Neural progenitor cell (in vitro differentiated cells): ENCODE measurements at places on chromosomes 7 and 10.

GRCh38 chr7:31432176-31432575, 81.7 kb upstream of the ITPRID1 start:
- DNase-seq: no peak

DNA sequence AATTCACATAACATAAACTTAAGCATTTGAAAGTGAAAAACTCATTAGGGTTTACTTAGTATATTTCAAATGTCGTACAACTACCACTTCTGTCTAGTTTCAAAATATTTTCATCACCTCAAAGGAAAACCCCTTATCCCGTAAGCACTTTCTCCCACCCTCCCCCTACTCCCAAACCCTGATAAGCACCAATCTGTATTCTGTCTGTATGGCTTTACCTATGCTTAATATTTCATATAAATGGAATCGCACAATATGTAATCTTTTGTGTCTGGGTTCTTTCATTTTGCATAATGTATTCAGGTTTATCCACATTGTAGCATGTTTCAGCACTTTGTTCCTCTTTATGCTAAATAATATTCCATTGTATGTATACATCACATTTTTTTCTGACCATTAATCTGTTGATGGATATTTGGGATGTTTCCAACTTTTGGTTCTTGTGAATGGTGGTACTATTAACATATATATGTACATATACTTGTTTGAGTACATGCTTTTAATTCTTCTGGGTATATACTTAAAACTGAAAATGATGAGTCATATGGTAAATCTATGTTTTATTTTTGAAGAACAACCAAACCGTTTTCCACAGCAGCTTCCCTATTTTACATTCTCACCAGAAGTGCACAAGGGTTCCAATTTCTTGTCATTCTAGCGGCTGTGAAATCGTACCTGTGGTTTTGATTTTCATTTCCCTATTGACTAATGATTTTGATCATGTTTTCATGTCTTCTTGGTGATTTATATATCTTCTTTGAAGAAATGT, 6.2 kb upstream of the STARD3NL start:
- no peak for DNase-seq

GRCh38 chr7:135661311-135662122, 797 bp upstream of the STMP1 start:
- DNase-seq: no peak

GRCh38 chr7:158495216-158495615, 92.4 kb downstream of the PTPRN2 start:
- DNase-seq: peak; percentile 39

DNA sequence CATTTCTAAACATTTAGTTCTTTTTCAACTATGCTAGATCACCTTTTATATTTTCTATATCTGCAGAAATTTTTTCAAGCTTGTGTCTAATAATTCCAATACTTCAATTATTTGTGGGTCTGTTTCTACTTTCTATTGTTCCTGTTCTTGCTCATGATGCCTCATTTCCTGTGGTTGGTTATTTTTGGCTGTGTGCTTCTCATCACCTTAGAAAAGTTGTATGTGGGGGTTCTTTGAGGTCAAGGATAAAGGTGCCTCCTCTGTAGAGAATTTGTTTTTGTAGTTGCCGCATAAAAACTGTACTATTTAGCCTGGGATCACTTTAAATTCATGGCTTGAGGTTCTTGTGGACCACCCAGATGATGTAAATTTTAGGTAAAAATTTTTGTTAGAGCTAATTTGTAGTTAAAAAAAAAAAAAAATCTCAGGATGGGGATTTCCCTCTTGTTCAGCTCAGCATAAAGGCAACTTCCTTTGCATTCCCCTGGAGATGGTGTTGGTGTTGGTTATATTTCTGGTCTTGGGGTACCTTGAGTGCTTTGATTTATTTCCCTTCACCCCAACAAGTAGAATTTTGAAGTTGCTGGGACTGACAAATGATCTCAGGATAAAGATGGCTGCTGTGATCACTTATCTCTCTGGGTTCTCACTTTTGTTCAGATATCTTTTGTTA, 27.0 kb upstream of the JAZF1 start:
- DNase-seq: no peak

DNA sequence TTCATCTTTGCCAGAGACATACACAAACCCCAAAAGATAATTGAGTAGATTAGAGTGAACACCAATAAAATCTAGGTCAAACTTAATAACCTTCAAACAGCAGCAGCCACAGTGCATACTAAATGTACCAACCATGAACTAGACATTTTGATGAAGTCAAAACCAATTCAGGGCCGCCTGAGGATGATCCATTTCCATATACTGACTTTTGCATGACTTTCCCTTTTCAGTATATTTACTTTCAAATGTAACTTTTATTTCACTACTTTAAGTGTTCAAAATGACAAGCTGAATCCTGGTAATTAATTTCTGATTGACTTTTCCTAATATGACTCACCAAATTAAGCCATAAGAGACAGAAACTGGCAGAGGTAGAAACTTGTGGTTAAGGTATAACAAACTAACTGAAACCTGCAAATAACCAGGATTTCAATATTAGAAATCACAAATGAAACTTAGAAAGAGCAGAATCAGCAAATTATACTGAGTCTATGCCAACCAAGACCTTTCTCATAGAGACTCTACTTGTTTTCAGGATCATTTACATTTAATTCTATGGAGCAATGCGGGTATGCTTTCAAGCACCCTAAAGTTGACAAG, 171.9 kb upstream of the LRRN3 start:
- DNase-seq: no peak

DNA sequence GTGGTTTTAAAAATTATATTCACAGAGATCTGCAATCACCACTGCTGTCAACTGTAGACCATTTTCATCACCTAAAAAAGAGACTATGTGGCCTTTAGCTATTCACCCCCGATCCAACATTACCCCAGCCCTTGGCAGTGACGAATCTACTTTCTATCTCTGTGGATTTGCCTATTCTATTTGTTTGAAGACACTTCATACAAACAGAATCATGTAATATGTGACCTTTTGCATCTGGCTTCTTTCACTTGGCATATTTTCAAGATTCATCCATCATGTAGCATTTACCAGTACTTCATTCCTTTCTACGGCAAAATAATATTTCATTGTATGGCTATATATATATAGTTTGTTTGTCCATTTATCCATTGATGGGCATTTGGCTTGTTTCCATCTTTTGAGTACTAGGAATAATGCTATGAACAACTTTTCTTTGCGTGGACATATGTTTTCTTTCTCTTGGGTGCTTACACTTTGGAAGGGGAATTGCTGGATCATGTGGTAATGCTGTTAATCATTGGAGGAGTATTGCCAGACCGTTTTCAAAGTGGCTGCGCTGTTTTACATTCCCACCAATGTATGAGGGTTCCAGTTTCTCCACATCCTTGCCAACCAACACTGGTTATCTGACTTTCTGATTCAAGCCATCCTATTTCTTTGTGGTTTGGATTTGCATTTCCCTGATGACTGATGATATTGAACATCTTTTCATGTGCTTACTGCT, 22.3 kb downstream of the ADAMTS14 start:
- DNase-seq: no peak

- no peak for DNase-seq
Measured at GRCh38 chr7:158056761-158057160, 530.9 kb downstream of the PTPRN2 start.

- no peak for DNase-seq
Measured at GRCh38 chr10:51137756-51138529, 63.7 kb downstream of the PRKG1 start.

DNA sequence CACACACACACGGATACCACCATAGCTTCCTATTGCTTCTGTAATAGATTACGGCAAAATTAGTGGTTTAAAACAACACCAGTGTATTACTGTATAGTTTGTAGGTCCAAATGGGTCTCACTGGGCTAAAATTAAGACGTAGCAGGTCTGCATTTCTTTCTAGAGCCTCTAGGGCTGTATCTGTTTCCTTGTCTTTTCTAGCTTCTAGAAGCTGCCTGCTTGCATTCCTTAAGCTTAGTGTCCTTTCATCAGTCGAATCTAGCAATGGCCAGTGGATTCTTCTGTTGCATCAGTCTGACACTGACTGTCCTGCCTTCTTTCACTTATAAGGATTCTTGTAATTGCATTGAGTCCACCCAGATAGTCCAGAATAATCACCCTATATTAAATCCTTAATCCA, 882.3 kb downstream of the PCDH15 start:
- peak; percentile 58 for DNase-seq

GRCh38 chr7:82390936-82391335, 52.6 kb downstream of the CACNA2D1 start:
- no peak for DNase-seq

DNA sequence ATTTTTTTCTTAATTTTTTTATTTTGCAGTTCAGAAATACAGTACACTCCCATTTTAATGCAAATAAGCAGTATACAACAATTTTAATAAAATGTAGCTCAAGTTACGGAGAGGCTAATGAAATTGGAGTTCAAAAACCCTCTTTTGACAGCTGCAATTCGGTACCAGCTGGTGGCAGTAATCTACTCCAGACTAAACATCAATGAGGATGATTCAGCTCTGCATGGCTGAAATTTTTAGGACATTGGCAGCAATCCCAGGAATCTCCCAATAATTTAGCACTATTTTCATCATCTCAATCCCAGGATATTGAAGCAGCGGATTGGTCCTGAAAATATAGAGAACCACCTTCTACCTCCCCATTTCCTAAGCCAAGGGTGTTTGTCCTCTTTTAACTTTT, 278.8 kb downstream of the CACNA2D1 start:
- peak; percentile 25 for DNase-seq

DNA sequence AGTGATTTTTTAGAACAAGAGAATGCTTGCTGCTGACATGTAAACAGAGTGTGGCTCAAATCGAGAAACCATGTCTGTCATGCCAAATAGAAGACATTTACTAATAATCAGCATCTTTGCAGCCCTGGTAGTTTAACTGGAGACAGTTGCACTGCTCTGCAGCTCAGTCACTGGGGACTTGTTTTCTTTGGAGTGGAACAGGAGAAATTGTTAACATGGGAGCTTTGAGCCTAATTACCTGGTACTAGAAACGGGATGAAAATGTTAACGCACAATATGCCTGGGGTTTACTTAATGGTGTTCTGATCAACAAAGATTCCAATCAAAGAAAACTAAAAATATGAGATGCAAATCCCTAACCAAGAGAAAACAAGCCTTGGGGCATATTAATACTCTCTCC, 153.5 kb downstream of the NRP1 start:
- no peak for DNase-seq

DNA sequence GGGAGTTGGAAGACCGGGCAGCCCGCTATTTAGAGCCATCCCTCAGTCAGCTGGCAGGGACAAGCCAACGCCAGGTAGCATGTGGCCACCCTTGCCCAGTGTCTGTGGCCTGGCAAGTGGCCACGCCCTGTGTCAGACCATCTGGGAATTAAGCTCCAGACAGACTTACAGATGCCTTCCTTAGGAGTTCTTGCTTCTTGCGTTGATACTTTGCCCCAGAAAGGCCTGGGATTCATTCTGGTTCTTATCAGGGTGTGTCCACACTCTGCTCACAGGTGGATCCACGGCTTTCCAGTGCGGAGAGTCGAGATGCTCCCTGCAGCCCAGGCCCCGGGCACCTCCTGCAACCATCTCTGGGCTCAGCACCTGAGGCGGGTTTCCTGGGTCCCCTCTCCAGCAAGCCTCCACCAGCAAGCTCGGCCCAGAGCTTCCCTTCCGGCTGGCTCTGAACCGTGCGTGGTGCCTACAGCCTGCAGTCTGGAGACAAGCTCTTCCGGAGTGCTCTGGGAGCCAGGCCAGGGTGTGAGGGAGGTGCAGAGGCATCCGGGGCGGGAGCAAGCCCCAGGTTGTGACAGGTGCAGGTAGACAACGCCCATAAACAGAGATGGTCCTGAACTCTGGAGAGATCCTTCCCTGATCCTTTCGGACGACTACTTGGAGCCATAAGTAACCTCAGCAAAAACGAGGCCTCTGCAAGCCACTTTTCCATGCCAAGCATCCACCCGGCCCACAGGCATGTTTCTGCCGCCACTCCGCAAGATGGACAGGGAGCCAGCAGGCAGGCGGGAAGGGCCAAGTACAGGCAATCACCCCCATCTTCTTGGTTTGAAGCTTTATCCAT, 32.3 kb upstream of the PPIF start:
- no peak for DNase-seq

GRCh38 chr7:24754906-24755506, 2.3 kb downstream of the GSDME start:
- DNase-seq: no peak

- DNase-seq: no peak
Measured at GRCh38 chr10:7186387-7187018, 224.3 kb downstream of the SFMBT2 start.

GRCh38 chr7:41170466-41170865, 532.4 kb downstream of the INHBA start:
- no peak for DNase-seq

DNA sequence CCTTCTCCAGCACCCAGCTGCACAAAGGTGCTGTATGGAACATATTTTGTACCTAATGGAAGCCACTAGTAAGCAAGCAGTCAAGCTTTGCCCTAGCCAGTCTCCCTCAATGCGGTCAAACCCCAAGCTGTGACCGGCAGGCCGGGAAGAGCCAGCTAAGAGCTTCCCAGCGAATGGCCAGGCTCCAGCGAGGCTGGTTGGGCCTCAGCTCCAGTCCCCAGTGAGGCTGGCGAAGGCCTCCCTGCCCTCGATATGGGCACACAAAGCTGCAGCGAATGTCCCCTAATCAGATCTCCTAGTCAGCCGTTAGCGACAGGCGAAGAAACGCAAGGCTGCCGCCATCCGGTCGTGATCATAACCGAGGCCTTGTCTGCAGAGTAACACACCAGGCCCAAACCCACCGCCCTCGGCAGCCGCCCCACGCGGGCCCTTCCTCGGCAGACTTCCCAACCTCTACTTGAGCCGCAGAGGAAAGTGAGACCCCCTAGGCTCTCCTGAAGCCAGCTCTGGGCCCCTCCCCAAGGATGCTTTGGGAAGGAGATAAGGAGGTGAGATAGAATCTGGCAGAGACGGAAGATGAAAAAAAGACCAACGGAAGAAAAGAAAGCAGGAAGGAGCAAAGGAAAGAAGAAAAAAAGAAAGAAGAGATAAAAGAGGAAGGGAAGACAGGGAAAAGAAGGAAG, 3.1 kb upstream of the HOXA9 start:
- DNase-seq: peak; percentile 59

- DNase-seq: no peak
Measured at GRCh38 chr7:28069807-28070206, 110.8 kb downstream of the JAZF1 start.

DNA sequence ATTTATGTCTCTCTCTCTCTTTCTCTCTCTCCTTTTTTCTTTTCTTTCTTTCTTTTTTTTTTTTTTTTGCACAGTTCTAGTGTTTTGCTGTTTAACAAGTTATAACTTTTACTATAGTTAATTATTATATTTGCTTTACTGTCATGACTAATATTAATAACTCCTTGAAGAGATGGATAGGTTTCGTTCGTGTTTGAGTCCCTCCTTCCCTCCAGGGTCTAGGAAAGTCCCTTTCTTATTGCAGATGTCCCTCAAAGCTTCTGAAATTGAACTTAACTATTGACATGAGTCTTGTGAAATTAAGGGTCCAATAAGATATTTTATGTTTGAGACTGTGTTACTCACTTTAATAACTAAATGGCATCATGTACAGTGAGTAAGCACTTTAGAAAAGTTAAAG, 131.4 kb downstream of the PLXDC2 start:
- no peak for DNase-seq

DNA sequence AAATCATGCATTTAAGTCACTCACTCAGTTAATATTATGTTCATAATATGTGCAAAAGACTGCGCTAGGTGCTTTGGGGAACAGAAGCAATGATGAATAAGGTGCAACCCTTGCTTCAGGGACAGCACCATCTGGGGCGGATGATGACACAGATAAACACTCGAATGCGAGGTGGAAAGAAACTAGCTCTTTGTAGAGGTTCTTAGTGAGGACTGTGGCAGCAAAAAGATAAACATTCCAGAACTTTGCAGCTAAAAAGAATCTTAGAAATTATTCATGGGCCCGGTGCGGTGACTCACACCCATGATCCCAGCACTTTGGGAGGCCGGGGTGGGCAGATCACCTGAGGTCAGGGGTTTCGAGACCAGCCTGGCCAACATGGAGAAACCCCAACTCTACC, 29.8 kb upstream of the CHST15 start:
- DNase-seq: no peak
